Ammon's horn (tissue), 1 donor: ENCODE measurements at places on chromosomes 7 and 10.
A peak's percentile ranks its signal among the peaks of the same experiment; 100 is the strongest.

DNA sequence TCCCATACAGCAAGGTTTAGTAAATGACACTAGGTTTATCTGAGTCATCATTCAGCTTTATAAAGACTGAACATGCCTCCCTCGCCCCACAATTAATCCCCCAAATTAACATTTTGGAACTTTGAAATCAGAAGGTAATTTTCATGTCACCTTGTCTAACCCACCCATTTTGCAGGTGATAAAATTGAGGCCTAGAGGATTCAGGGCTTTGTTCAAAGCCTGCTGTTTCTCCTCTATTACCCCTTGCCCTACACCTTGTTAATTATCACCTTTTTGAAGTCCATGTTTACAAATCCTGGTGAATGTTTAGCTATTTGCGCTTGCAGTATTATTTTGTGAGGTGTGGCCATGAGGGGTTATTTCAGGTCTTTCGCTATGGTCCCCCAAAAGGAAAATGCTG, 120.5 kb downstream of the RTKN2 start:
- DNase-seq = no peak

DNA sequence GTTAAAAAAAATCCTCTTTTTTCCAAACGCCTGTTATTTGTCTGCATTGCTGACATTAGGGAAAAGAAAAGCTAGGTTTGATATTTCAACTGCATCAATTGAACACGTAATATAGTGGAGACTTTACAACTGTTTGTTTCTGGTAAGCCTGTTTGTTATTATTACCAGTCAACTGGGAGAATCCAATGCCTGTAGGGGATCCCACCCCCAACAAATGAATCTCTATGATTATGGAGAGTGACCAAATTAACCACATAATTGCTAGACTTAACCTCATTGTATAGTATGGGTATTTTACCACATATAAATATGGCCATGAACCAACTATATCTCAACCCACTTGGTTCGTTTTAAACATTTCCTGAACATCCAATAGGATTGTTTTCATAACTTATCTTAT, 216.1 kb downstream of the TWIST1 start:
- DNase-seq = no peak

DNA sequence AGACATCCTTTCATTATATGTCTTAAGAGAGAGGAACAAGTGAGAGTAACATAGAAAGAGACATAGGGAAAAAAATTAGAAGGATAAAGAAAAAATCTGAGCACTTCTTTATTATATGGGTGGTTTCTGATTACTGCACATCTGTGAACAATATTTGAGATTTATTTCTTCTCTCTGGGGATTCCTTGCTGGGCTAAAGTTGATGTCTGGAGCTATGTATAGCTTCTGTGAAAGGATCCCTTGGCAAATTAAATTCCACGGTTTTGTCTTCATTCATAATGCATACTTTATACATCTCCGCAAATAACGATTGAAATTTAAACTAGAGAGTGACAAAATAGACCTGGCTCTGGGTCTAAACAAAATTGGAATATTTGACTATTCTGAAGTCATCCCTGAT, 232.2 kb upstream of the CTBP2 start:
- DNase-seq = no peak

- DNase-seq = no peak
These were observed 93.9 kb upstream of the SLC26A5 start for GRCh38 chr7:103539875-103540274.

- DNase-seq = peak; percentile 32
These were observed 72.6 kb downstream of the FOXL3 start for GRCh38 chr7:362402-363096.
